NCI-H460 (cell line): ENCODE measurements at places on chromosomes 12 and 14.
A peak's percentile ranks its signal among the peaks of the same experiment; 100 is the strongest.

- DNase-seq, result no peak
These were observed 169.8 kb upstream of the PLXNC1 start for GRCh38 chr12:93978553-93978952.

- DNase-seq, result no peak
These were observed 20.0 kb downstream of the KCNK10 start for GRCh38 chr14:88303041-88303440.

GRCh38 chr14:30034152-30034551 lies 106.5 kb upstream of the PRKD1 start:
- no peak for DNase-seq

DNA sequence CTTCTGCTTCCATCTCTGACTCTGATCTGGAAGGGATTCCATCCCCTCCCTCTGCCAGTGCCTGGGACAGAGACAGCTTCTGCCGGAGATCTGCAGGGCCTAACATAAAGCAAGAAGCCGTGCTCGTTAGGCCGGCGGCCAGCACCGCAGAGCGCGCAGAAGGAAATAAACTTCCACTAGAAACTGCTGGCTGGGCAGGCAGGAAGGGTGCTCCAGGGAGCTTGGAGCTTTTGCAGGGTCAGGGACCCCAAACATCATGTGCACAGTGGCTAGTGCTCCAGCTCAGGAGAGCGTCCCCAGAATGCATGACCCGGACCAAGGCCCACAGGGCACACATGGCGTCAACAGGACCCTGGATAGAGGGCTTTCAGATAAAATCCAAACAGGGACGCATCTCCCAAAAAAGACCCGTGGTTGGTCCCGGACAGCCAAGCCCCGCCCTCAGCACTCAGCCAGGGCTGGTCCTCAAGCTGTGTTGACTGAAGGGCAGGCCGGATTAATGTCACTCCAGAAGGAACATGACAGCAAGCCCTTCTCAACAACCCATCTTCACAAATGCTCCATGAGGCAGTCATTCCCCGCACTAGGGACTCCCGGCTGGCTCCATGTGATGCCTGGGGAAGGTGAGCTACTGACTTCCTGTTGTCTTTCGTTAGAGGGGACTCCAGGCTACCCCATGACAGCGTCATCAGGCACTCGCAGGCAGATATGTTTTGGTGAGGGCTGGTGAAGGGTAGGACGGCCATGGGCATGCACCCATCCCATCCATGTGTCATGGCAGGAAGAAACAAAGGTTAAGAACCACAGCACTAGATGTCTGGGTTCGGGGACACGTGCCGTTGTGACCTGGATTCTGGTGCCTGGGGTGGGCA lies 121.5 kb downstream of the CALM1 start:
- no peak for DNase-seq

- DNase-seq, result no peak
These were observed 8.5 kb downstream of the IFI27 start for GRCh38 chr14:94119071-94119470.

GRCh38 chr14:32022938-32023466 lies 54.1 kb upstream of the ARHGAP5 start:
- no peak for DNase-seq

GRCh38 chr12:125161712-125162022 lies 96.4 kb downstream of the AACS start:
- no peak for DNase-seq

DNA sequence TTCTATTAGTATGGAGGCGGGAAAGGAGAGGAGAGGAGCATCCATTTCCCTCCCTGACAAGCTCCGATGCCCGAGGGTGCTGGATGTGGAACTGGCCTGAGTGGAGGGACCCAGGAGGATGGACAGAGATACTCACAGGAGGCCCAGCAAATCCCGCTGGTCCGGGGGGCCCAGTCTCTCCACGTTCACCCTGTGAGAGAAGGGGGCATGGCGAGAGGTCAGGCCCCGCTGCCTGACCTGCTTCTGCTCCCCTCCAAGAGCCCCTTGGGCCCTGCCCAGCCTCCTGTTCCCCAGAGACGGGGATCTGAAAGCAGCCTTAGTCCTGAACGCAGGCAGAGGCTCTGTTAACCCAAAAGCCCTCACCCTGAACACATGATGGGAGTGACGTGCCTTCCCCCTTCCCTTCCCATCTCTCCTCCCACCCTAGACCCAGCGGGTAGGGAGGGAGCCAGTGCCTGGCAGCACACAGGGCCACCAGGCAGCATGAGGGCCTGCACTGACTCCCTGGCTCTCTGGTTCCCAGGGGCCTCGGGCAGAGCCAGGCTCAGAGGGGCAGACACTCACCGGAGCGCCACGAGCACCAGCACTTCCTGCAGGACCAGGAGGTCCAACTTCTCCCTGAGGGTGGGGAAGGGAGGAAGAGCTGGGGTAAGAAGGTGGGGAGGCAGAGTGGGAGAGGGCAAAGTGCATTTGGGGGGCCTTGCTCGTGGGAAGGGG lies 17.5 kb downstream of the TMEM106C start:
- DNase-seq, result no peak

DNA sequence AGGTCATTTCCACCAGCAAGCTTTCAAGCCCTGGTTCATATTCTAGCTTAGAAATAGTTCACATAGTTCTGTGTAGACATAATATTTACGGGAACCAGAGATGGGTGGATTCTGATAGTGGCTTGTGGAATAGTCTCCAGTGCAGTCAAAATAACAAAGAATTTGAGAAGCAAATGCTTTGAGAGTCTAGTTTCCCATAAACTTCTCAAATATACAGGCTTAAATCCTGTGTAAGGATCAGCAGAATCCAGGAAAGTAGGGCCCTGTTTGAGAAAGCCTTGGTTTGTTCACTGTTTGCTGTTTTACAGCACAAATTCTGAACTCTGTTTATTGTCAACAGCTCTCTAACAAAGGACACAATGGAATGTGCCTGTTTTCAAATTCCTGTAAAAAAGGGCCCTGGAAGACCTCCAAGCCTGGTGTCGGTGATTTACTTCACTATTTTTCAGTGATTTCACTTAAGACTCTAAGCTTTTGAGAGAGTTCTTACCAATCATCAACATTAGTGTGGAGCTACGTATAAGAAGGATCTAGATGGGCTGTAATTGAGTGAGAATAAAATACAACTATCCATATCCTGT lies 11.4 kb upstream of the FOS start:
- DNase-seq, result no peak

GRCh38 chr12:131137836-131138637 lies 184.3 kb downstream of the ADGRD1 start:
- DNase-seq, result no peak

- DNase-seq, result no peak
These were observed 402.1 kb downstream of the AACS start for GRCh38 chr12:125467363-125467762.

DNA sequence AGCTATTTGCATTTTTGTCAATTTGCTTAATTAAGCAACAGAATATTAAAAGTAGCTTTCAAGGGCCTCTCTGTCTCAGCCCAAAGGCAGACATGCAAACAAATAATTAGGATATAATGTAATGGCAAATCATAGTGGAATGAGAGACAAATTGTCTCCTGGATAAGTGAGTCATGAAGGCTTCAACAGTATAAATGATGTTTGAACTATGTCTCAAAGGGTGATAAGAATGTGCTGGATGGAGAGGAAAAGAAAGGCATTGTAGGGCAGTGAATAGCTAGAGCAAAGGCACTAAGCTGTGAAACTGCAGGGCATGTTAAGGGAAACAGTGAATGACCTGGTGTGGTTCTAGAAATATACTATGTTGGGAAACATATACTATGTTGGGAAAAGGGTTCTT lies 53.5 kb upstream of the PPP1R12A start:
- DNase-seq, result no peak

- no peak for DNase-seq
These were observed 216.0 kb upstream of the DAAM1 start for GRCh38 chr14:58972233-58973017.

- no peak for DNase-seq
These were observed 90.3 kb downstream of the RFX4 start for GRCh38 chr12:106673141-106673540.

DNA sequence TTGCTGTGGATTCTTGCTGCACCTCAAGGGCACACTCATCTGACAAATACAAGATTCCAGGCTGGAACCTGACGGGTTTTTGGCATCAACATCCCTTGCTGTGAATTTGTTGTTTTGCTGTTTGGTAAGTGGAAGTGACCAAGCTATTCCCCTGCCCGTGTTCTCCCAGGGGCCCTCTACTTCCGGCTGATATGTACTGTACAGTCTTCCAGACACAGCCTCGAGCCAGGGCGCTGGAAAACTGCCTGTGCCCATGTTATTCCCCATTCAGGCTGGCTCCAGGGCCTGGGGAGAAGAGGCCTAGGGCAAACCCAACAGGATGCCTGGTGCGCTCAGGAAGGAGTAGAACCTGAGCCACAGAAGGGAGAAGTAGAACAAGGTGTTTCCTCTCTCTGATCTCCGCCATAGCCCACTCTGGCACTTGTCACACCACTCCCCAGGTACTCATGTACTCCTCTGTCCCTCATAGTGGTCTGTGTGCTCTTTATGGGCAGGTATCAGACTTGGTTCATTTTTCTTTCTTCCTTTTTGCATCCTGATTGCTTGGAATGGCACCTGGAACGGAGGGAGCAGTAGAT lies 67.8 kb upstream of the LTA4H start:
- DNase-seq, result no peak

DNA sequence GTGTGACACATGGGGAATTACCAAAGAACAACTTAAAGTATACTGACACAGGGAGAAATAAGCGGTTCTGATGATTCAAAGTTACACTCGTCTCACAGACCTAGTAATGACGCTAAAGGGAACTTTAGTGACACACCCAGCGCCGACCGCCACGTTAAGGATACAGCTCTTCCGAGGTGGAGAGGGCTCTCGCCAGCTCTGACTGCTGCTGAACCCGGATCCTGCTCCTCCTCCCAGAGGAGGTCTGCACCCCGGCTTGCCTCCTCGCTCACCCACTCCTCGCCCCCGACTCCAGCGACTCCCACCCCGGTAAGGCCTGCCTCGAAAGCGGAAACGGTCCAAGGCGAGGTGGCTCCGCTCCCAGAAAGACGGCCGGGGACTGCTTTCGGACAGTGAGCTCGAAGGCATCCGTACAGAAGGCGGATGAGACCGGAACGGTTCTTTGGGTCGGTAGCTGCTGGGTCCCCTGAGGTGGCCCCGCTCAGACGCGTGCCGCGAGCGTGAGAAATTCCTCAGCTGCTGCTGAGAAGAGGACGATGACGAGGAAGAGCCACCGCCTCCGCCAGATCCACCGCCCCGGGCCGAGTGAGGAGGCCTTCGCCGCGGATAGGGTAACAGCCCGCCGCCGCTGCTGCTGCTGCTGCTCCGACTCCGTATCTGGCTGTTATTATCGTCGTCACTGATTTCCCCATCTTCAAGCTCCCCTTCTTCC lies 643 bp downstream of the ZFC3H1 start:
- DNase-seq, result peak; percentile 84

DNA sequence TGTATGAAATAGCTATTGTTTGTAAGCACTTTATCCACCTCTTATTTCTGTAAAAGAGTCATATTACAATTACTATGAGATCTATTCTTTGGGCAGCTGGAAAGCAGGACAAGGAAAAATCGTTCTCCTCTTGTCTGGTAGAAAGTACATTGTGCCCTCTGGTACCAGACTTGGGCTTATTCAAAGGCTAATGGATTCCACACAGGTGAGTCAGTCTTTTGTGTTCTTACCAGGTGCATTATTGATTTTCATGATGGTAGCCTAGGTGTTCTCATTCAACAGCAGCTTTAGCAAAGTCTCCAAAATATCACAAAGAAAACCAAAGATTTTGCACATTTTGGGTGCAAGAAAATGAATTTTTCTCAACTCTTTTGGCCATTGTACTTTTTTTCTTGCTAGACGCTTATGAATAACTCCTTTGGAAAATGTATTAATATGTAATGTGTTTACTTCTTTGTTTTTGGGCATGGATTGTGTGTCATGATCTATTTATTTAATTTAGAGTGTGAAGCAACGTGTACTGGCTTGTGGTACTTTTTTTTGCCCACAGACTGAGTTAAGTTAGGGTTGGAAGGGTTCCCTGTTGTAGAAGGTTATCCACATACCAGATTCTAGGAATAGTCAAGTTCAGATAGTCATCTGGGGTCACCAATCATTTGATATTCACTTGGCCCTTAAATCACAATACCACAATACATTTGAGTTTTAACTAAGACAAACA lies 26.2 kb downstream of the MNAT1 start:
- no peak for DNase-seq

DNA sequence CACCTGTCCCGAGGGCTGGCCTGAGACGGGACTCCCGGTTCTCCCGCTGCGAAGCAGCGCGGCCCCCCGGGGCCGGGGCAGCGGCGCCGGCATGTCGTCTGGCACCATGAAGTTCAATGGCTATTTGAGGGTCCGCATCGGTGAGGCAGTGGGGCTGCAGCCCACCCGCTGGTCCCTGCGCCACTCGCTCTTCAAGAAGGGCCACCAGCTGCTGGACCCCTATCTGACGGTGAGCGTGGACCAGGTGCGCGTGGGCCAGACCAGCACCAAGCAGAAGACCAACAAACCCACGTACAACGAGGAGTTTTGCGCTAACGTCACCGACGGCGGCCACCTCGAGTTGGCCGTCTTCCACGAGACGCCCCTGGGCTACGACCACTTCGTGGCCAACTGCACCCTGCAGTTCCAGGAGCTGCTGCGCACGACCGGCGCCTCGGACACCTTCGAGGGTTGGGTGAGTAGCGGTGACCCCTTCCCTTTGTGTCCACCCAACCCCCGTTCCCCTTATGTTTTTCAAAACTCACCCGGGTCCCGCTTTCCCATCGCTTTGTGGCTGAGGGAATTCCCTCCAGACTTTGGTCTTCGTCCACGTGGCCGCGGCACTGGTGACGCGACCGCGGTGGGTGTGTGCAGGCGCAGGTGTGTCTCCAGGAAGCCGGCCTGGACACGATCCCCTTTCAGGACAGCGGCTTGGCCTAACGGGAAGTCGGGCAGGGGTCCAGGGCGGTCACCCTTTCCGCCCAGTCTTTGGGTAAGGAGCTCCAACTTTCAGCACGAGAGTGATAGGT lies 826 bp downstream of the PRKCH start:
- no peak for DNase-seq
